ENCODE measurements at places on chromosomes 2 and 18.

DNA sequence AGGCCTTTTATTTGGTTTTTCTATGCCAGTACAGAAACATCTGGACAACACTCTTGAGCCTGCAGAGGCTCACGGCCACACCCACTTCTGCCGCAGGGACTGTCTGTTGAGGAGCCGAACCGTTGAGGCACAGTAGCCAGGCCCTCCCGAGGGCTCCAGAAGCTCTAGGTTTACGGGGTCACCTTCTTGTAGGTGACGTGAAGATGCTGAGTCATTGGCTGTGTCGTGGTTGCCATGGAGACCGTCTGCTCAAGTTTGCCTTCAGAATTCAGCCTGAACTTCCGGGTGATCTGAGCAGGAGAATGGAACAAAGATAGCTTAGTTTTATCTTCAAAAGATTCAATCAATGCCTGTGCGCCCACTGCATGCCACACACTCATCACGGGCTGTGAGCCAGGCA is 25.9 kb downstream of the BOK start:
- DNase-seq = no peak

GRCh38 chr18:79630281-79631095 is 49.1 kb upstream of the CTDP1 start:
- no peak for DNase-seq

GRCh38 chr2:72891091-72891818 is 4.0 kb downstream of the SPR start:
- DNase-seq = no peak

DNA sequence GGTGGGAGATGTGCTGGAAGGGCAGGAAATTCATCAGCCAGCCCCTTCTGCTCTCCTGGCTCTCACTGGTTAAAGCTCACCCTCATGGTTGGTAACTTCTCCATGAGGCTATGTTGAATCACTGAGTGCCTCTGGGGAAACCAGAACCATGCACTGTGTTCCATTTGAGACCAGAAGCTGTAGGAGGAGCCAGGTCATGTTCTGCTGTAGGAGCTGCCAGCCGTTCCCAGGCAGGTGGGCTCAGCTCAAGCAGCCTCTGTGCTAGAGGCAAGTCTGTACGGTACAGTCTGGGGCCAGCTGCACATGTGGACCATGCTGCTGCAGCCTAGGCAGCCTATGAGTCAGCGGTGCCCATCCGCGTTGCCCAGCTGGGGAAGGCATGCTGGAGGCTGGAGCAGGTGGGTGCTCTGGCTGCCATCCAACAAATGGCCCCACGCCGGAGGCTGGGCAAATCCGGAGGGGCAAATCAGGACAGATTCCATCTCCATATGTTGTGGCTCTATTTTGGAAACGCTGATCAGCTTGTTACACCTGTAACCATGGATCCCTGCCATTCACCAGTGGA is 22.0 kb upstream of the KCNF1 start:
- peak; percentile 34 for DNase-seq

DNA sequence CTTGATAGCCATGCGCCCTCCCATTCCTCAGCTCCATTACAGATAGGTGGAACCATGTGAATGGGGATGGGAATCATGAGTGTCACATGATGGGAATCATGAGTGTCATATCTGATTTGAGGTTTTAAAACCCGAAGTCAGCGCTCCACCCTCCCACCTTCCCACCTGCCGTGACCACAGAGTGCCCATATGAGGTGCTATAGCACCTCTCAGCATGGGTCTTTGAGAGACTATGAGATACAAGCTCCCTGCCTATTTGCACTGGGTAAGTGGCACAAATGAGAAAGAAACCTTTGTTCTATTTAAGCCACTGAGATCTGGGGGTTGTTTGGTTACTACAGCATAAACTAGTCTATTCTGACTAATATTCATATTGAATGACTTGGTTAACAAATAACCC is 78.5 kb upstream of the PTPRM start:
- no peak for DNase-seq

DNA sequence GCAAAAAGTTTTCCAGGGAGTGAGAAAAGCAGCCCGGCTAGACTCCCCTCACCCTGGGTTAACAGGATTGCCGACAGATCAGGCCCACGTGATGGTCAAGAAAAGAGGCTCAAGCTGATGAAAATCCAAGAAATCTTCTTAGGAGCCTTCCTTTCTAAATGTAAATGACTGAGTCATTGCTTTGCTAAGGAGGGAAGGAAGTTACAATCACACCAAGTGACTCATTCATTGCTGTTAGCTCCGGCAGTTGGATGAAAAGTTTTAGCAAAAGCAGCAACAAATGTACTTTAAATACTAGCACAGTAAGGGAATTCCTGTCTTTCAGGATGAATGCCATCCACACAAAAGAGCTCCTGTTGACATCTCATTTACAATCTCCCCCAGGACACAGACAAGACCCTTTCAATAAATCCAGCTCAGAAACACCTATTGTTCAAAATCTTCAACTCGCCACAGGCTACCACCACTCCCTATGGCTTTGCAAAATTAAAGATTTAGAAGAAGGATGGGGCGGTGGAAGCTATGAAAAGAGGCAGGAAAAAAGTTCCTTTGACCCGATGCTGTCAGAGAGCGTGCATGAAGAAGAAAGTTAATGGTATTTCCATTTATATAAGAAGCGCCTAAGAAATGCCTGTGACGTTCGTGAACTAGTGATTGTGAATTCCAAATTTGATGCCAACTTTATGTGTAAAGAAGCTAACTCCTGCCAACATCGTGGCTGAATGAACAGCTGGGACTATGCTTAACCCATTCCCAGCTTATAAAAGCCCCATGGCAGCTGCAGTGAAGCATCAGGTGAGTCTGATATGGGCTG is 153.7 kb downstream of the TGIF1 start:
- DNase-seq = peak; percentile 0

DNA sequence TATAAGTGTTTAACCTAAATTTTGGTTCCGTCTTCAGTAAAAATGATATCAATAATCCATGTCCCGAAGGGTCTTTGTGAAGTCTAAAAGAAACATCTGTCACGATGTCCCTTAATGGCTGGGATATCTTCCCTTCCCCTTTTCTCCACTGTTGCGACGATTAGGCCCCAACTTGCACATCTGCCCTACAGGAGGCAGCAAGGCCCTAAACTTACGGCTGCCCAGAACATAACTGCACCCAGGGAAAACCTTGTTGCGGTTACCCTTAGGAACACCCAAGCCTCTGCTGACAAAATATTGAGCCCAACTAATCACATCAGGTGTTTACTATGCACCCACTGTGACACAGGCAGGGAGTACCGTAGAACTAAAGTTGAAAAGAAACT is 1.3 kb upstream of the SMAD2 start:
- peak; percentile 89 for DNase-seq

GRCh38 chr18:48105317-48105716 is 174.9 kb upstream of the SMAD2 start:
- no peak for DNase-seq

DNA sequence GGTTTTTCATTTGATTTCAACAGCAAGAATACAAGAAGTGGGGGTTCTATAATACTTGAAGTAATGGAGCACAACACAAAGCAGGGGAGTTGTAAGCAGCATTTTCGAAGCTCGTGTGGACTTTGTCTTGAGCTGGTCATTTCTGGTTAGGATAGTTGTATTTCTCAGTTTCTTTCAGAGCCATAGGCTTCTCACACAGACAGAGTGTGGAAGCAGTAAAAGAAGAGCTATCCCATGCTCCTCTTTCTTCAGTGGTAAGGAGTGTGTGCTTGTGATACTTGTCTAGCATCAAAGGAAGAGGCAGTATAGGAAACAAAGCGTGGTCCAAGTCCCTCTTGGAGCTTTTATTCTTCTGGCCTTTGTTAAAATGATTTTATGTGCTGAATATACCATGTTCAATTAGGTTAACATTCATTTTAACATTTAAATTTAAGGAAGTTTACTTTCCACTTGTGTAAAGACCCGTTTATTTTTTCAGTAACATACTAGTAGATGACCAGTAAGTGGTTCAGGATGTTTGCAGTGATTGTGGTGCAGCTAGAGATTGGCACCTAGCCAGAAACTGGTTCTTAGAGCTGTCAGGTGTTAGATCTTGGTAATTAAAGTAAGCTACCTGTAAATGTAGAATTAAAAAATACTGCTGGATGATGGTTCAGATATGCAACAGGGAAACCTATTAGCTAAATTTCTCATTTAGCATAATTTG is 14.6 kb downstream of the CCNYL1 start:
- DNase-seq = peak; percentile 20

- no peak for DNase-seq
Observed at GRCh38 chr2:9243357-9243756, 36.7 kb downstream of the ASAP2 start.

DNA sequence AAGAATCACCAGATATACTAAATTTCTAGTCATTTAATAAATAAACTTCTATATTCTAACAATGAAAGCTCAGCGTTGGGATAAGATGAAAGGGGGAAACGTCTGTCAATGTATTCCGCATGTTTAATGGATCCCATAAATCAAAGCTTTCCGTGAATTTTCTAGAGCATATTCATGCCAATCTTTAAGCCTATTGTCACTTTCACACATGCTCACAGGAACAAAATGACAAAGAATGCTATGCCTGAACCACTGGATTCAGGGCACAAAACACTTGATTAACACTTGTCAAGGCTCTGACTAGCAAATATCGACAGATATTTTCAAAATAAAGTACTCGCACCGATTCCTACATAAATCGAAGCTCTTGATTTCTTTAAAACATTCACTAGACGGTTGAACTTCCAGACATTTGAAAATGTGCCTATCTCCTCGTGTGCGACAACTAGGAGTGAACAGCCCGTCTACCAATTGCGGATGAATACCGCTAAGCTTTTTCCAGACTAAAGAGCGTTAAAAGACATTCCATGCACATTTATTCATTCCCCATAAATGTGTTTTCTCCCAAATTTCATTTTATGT is 1.8 kb downstream of the TLK1 start:
- DNase-seq = peak; percentile 50

- no peak for DNase-seq
Observed at GRCh38 chr2:84938194-84938879, 32.6 kb upstream of the KCMF1 start.

- peak; percentile 67 for DNase-seq
Observed at GRCh38 chr2:45892425-45892745, 240.9 kb downstream of the PRKCE start.

DNA sequence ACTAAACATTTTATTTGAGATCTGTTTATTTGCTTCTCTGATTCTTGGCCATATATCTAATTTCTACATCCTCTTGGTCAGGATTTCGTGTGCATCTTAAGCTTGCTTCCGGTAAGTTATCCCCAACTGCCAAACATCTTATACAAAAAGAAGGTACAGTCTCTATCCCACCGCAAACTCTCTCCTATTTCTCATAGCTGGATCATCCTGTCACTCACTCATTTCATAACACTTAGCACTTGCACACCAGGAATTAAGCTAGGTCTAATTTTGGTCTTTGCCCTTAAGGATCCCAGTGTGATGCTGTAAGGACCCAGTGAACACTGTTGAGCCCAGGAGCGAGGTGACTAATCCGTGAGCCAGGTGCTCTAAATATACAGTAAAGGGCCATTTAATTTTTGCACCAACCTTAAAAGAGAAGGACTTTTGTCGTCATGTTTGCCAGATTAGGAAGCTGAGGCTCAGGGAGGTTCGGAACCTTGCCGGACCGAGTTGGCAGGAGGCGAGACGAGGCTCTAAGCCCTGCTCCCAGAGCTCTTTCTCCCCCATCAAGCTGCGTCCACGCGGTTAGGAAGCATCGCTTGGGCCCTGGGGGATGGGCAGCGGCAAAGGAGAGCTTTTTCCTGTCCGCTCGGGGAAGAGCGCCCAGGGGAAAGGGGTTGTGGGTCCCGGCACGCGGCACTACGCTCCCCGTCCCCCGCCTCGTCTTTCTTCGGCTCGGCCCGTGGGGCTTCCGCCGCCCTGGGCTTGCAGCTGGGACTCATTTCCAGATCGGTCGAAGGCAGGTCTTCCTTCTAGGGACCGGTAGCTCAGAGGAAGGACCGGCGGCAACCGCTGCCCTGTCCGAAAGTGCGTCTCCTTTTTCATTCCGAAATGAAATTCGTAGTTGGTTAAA is 4.1 kb upstream of the ITPRIPL1 start:
- peak; percentile 51 for DNase-seq

- DNase-seq = no peak
Observed at GRCh38 chr18:7593218-7593819, 26.2 kb downstream of the PTPRM start.

- DNase-seq = peak; percentile 7
Observed at GRCh38 chr2:96870626-96871255, 861 bp upstream of the SEMA4C start.

GRCh38 chr18:80229363-80229762 is 18.0 kb downstream of the PARD6G start:
- DNase-seq = no peak

DNA sequence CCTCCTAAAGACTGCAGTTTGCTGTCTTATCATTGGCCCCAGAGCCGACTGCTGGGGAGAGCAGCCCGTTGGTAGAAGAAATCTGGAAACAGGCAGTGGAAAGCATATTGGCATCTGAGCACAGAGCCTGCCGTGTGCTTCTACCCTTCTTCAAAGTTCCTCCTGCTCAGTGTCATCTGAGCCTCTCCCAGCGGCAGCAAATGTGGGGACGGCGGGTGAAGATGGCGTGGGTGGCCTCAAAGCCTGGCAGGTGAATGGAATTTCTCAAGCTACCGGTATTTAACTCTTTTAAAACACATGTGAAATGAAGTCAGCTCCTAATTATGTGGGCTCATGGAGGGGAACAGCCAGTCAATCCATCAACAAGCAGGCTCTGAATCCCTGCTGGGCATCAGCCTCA is 181.6 kb upstream of the PXDN start:
- no peak for DNase-seq

DNA sequence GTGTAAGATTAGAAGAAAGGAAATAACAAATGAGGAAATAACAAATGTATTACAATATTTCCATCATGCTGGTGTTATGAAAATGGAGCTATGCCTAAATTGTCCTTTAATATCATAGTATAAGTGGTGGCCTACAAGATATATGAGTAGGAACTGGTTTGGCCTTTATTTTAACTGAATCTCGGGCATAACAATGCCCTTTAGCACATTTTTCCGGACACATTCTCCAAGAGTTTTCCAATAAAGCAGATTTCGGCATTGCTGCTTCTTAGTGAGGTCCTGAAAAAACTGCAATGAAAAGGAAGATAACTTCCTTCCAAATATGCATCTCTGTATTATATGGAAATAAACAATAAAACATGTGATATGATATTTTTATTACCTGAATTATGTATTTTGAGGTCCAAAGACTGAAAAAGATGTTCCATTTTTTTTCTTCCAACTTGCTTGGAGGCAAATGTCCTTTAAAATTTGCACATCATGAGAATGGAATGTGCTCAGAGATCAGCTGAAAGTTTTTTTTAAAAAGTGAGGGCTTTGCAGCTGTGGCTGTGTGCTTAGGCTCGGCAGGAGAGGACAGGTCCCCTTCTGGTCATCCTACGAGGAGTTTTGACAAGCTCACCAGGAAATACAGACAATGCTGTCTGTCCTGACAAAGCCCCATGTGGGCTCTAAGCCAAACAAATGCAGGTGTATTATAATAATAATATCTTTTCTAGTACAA is 132.3 kb upstream of the RND3 start:
- DNase-seq = no peak

- no peak for DNase-seq
Observed at GRCh38 chr2:83003555-83003954, 1455.5 kb downstream of the SUCLG1 start.

- DNase-seq = peak; percentile 59
Observed at GRCh38 chr18:76452357-76452756, 42.7 kb downstream of the ZNF516 start.
